ENCODE measurements at places on chromosomes 11 and 22.

DNA sequence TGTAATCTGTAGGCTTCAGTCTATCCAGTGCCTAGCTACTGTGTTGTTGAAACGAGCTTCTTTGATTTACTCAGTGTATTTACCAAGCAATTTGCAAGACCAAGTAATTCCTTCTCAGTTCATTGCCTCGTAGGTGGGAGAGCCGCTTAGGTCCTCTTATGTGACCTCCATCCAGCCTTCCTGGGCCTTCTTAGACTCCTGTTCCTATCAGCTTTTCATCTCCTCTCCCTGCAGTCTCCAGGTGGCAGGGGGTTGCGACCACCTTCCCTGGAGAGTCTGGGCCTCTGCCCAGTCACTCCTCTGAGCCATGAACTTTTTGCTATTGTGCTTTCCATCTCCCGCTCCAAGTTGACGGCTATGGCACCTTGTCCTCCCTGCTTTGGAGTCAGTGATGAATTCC, 251.8 kb downstream of the KIRREL3 start:
- DNase-seq = no peak

GRCh38 chr22:38452373-38453065, 2.5 kb downstream of the KCNJ4 start:
- no peak for DNase-seq

GRCh38 chr11:13261591-13262061, 16.0 kb upstream of the BMAL1 start:
- peak; percentile 82 for DNase-seq

DNA sequence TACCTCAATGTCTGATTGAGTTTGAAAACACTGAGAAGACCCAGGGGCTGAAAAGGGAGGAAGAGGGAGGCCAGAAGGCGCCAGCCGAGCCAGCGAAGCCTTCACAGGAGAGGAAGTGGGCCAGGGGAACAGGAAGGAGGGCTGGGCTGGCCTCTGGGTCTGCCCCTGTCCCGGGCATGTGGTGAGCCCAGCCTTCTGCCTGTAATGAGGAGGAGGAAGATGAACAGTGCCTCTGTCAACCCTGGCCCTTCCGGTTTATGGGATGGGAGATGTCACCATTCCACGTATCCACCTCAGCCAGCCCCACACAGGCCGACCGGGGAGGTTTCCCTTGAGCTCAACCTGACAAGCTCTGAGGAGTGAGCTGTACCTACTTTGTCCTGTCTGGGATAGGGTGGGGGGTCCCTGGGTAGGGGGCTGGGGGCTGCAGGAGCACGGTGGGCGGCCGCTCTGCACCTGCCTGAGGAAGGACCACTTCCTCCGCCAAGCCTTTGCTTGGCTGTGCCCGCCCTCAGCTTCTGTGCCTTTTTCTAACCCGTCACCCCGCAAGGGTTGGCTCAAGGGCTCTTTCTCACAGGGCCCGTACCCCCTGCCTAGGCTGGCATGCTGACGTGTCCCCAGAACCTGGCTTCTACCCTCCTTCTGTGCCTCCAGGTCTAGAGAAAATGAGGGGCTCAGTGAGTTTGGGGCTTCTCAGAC, 2.0 kb downstream of the PARVG start:
- DNase-seq = no peak

DNA sequence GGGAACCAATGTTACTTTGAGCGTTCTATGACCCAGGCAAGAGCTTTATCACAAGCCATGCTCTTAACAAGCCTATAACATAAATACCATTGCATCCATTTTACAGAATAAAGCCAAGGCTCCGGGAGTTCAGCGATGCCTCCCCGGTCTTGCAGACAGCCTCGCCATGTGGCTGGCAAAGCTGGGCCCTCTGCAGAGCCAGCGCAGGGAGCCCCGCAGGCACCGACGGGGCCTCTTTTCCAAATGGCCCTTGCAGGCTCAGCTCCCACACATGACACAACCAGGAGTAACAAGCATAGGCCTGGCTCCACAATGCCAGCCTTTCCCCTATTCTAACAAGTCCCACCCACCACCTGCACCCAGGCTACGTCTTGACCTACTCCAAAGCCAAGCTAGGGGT, 72.2 kb upstream of the TSPAN18 start:
- no peak for DNase-seq

DNA sequence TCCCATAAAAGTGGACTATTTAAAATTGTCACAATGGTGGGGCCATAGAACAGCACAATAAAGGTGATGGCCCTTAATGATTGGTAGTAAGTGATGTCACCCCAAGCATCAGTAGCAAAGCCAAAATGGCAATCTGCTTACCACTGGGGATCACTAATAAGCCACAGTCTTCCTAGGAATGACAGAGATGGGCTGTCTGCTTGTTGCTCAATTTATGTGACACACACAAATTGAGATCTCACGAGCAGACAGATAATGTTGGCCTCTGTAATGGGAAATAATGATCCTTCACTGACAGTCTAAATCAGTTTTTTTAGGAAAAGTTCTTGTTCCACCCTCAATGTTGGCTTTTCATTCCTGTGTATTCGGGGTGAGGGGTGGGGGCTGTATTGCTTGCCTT, 515.1 kb downstream of the BRD1 start:
- no peak for DNase-seq

GRCh38 chr11:79059141-79059540, 381.7 kb downstream of the TENM4 start:
- DNase-seq = no peak

DNA sequence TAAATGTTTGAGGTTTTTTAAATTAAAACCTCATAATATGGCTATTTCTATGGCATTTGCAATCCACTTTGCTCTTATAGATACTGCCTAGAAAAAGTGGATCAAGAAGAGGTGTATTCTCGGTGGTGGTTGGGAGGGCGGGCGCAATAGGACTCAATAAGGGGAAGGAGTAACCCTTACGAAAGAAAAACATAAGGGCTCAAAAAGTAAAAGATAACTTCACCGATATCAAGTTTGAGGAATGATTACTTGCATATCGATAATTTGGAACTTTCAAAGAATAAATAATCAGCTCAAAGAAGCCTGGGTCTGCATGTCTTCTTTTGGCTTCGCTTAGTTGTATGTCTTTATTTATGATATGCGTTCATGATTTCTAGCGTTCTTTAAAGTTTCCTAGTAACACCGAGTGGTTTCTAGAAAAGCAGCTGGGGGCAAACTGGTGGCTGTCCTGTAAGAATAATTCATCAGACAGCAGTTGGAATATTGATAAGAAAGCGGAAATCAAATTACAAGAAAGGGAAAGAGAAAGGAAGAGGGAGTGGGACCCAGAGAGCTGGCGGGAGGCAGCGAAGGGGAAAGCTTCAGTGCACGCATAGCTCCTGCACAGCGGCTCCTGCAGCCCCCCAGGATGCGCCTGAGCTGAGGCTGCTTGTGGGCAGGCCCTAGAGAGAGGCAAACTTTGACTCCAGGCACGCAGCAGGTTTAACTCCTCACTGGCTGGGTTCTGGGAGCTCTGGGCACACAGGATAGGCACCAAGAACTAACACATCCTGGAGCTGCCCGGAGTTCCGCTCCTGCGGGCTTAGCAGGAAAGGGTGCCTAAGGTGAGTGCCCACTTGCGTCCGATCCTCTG, 9.1 kb upstream of the FLI1 start:
- no peak for DNase-seq

- DNase-seq = no peak
Observed at GRCh38 chr22:31800065-31800464, 46.2 kb downstream of the DEPDC5 start.

DNA sequence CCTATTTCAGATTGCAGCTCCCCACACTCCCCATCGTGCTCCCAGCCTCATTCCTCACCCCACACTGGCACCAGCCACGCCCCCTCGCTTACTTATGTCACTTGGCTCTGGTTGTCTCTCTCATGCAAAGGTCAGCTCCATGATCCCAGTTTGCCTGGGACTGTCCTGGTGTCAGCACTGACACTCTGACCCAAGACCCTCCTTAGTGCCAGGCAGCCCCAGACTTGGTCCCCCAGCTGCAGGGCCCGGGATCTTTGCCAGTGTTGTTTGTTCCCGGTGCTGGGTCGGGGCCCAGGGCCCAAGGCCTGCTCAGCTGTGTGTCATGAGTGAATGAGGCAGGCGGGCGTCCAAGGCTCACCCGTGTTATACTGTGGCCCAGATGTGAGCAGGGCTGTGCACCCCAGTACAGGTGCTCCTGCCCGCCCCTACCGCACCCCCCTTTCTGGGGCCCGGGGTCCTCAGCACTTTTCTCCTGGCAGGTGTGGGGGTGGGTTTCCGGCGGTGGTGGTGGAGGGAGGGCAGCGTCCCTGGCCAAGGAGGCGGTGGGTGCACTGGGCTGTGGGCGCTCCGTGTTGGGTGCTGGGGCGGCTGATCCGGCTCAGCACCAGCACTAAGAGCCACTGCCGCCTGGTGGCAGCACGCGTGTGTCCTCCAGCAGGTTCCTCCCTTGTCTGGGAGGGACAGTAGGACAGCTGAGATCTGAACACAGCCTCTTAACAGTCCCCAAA, 19.5 kb downstream of the IL17REL start:
- DNase-seq = no peak

GRCh38 chr11:2551131-2551530, 106.3 kb downstream of the KCNQ1 start:
- DNase-seq = no peak

DNA sequence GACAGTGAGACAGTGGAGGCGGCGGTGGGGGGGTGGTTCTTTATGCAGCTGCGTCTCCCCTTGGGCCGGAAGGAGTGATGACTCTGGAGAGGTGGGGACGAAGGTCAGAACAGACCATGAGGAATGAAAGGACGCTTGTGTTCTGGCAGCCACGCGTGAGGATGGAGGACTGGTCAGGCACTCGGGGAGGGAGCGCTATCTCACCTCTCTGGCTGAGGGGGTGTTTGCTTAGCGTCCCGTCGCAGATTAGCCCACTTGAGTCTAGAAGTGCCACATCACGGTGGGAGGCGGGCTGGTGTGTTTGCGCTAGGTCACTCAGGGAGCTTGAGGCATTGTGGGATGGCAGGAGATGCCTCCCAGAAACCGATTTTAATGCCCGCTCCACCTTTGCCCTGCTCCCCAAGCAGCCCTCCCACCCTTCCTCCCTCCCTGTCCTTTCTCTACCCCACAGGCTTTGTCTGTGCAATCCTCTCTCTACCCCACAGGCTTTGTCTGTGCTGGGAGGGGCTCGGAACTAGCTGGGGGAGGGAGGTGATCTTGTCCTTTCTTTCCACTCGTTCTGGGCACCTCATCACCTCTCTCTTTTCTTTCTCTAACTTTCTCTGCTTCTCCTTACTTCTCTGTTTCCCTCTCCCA, 97.8 kb downstream of the PKNOX2 start:
- DNase-seq = peak; percentile 13

DNA sequence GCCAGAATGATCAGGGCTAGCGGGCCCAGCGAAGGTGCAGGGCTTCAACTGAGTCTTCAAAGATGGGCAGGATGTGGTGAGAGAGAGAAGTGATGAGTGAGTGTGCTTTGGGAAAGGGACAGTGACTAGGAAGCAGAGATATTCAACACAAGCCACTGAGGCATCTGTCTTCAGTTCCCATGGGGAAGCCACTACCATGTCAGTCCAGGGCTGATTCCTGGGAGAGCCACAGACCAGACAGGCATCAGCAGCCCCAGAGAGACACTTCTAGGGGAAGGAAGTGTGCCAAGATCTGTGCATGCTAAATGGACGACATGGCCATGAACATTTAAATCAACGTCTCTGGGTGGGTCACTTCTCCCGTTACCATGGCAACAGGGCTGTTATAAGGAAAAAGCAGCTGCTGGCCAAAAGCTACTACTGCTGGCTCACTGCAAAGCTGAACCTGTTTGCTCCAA, 28.5 kb downstream of the P4HA3 start:
- DNase-seq = no peak

- no peak for DNase-seq
Observed at GRCh38 chr22:24422102-24422665, 5.2 kb upstream of the ADORA2A start.

GRCh38 chr11:859394-860131, 16.9 kb downstream of the TSPAN4 start:
- peak; percentile 65 for DNase-seq

GRCh38 chr11:87926250-87926970, 248.8 kb downstream of the RAB38 start:
- DNase-seq = peak; percentile 2

GRCh38 chr11:44445500-44446365, 119.7 kb upstream of the CD82 start:
- DNase-seq = no peak

DNA sequence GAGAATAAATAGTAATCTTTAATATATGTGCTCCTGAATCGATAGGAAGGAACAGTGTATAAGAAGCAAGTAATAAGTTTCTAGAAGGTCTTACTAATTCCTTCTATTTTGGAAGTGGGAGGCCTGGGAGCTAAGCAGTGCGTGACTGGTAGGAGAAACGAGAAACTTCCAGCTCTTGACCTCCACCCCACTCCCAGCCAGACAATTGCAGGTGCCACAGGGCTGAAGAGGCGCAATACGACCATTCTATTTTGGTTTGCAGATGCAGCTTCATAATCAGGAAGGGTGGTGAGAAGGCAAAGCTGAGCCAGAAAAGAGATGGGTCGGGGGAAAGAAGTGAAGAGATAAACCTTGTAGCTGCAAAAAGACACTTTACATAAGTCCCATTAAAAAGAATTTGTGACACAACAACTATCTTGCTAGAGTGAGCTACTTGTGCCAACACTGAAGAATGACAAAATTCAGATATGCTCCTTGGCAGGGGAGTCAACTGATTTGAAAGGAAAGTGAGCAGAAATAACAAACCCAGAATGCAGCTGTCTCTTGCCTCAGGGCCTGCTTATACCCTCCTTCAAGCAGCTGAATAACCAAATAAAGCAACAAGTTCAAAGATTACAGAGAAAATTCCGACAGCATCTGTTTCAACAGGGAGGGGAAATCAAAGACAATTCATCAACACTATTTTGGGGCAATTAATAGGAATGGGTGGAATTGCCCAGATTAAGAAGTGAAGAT, 35.1 kb downstream of the GRIA4 start:
- DNase-seq = no peak

- peak; percentile 69 for DNase-seq
Observed at GRCh38 chr11:1341928-1342524, 32.6 kb upstream of the TOLLIP start.

DNA sequence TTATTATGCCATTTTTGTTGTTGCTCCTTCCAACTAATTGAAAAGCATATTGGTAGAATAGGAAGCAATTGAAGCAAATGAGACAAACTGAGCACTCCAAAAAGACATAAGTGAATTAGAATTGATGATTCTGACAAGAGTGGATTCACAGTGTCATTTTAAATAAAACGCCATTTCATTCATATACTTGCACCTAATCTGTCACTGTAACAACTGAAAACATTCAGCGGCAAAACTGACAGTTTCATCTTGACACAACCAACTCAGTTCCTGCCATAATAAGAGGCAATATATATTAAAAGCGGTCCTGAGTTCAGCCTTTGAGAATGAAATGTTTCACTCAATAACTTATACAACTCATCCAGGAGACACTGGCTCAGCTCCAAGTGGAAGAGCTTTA, 306.8 kb downstream of the CNTN5 start:
- DNase-seq = no peak
